ENCODE measurements at places on chromosomes 5 and 9. TPM values are rescaled to one million over a fixed set of nuclear protein-coding genes. Genes with fewer than 3 reads are reported as not detected.

DNA sequence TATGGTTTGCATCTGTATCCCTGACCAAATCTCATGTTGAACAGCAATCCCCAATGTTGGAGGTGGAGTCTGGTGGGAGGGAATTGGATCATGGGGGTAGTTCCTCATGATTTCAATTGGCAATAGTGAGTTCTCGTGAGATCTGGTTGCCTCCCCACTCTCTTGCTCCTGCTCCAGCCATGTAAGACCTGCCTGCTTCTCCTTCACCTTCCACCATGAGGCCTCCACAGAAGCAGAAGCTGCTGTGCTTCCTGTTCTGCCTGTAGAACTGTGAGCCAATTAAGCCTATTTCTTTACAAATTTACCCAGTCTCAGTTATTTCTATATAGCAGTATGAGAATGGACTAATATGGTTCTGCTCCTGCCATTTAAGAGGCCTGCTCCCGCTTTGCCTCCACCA lies 32.9 kb downstream of the SCAI start:
- H3K36me3 ChIP-seq, result no peaks in the 10 kb centered on the region
- H3K4me1 ChIP-seq, result no peaks in the 10 kb centered on the region
- DNase-seq, result no peak
- H3K4me3 ChIP-seq, result no peak overlapping the region
- H3K27me3 ChIP-seq, result no peaks in the 10 kb centered on the region

GRCh38 chr9:109907400-109907799 lies 127.4 kb downstream of the PALM2AKAP2 start:
- no peaks in the 10 kb centered on the region for H3K27me3 ChIP-seq
- no peaks in the 10 kb centered on the region for H3K36me3 ChIP-seq
- no peak for DNase-seq
- H3K27ac ChIP-seq, result no peak overlapping the region
- H3K4me1 ChIP-seq, result peaks cover 30% of the 10 kb centered on the region

GRCh38 chr5:169869066-169869465 lies 111.2 kb downstream of the INSYN2B start:
- H3K36me3 ChIP-seq, result no peaks in the 10 kb centered on the region
- no peak overlapping the region for H3K27ac ChIP-seq
- H3K4me3 ChIP-seq, result no peak overlapping the region

GRCh38 chr5:171888051-171888481 lies 102.4 kb downstream of the SMIM23 start:
- no peaks in the 10 kb centered on the region for H3K27me3 ChIP-seq
- H3K27ac ChIP-seq, result no peak overlapping the region
- no peak overlapping the region for H3K4me3 ChIP-seq
- no peaks in the 10 kb centered on the region for H3K4me1 ChIP-seq
- no peak for DNase-seq

DNA sequence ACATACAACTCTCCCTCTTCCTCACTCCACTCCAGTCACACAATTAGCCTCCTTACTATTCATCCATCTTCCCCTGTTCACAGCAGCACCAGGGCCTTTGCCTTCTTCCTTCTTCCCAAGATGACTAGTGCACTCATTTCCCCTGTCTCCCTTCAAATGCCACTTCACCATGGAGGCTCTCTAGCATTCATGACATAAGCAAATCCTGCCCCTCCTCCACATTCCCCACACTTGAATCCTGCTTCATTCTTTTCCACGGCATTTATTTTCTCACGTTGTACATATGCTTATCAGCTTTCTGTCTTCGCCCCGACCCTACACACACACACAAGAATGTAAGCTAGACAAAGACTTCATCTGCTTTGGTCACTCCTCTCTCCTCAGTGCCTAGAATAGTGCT lies 133.3 kb downstream of the CDK5RAP2 start:
- no peak for DNase-seq
- H3K4me1 ChIP-seq, result peaks cover 29% of the 10 kb centered on the region
- no peak overlapping the region for H3K4me3 ChIP-seq
- H3K36me3 ChIP-seq, result no peaks in the 10 kb centered on the region
- no peaks in the 10 kb centered on the region for H3K27me3 ChIP-seq
- H3K27ac ChIP-seq, result no peak overlapping the region

DNA sequence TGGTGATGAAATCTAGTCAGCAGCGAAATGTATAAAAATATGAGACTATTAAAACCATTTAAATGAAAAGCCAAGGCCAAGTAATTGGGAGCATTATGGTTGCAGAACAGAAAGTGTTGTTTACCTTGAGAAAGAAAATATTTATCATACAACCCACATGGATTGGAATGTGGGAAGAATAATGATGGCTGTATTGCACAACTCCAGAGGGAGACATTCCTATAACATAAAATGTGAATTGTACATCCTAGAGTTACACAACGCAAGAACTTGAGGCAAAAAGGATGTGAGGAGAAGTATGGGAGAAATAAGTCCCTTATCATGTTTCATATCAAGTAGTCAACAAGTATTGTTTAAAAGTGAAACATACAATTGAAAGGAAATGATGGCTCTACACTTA lies 1014.0 kb upstream of the SEMA6A start:
- no peaks in the 10 kb centered on the region for H3K27me3 ChIP-seq
- no peak overlapping the region for H3K27ac ChIP-seq
- H3K4me3 ChIP-seq, result no peak overlapping the region
- no peaks in the 10 kb centered on the region for H3K36me3 ChIP-seq
- H3K4me1 ChIP-seq, result no peaks in the 10 kb centered on the region

The OTP gene
- not detected for total RNA-seq

The OXCT1 gene
- total RNA-seq, result 26.8 TPM

The PCDHGB4 gene
- total RNA-seq, result 3.4 TPM

The CDH10 gene
- total RNA-seq, result 0.23 TPM

The FAM78A gene
- total RNA-seq, result 7.8 TPM

- H3K36me3 ChIP-seq, result no peaks in the 10 kb centered on the region
- no peaks in the 10 kb centered on the region for H3K27me3 ChIP-seq
- H3K4me1 ChIP-seq, result peaks cover 16% of the 10 kb centered on the region
- no peak for DNase-seq
These were observed 138.9 kb downstream of the GADD45G start for GRCh38 chr9:89743573-89744254.

DNA sequence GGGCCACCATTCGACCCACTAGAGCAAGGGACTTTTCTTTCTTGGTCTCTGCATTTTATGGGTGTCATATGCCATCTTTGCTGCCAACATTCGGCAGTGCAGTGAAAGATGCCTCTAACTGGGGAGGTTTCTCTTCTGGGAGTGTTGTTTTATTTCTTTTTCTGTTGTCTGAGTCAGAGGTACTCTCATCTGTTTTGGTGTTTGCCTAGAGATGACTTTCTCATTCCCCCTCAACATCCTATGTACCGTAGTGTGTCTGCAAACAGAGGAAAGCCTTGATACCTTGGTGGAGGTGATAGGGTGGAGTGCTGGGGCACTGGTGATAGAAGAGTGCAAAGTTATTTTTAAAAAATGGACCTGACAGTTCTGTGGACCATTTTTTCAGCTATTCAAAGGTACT lies 182.1 kb downstream of the ARHGAP26 start:
- no peak for DNase-seq
- peaks cover 5% of the 10 kb centered on the region for H3K4me1 ChIP-seq
- no peaks in the 10 kb centered on the region for H3K27me3 ChIP-seq
- H3K27ac ChIP-seq, result no peak overlapping the region
- no peaks in the 10 kb centered on the region for H3K36me3 ChIP-seq

GRCh38 chr9:120464176-120464886 lies 115.6 kb downstream of the CDK5RAP2 start:
- no peak overlapping the region for H3K4me3 ChIP-seq
- peaks cover 43% of the 10 kb centered on the region for H3K36me3 ChIP-seq
- no peaks in the 10 kb centered on the region for H3K27me3 ChIP-seq
- H3K4me1 ChIP-seq, result no peaks in the 10 kb centered on the region
- H3K27ac ChIP-seq, result no peak overlapping the region

The IQGAP2 gene
- 29.1 TPM for total RNA-seq

The AJM1 gene
- total RNA-seq, result 2.6 TPM

DNA sequence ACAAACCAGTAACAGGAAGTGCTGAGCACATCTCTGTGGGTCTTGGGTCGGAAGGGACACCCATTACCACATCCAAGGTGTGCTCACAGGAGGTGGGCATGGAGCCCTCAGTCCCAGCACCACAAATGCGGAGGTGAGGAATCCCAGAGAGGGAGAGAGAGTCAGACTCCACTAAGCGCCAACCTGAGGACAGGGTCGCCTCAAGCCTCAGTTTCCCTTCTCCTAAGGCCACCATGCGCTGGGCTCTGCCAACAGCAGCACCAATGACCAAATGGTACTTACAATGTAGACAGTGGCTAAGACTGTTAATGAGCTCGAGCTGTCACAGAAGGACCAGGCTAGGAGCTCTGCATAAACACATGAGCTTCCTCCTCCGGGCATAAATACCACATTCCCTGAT lies 43.1 kb downstream of the BICD2 start:
- no peak overlapping the region for H3K27ac ChIP-seq
- no peak for DNase-seq
- H3K4me3 ChIP-seq, result no peak overlapping the region
- H3K36me3 ChIP-seq, result no peaks in the 10 kb centered on the region
- H3K27me3 ChIP-seq, result no peaks in the 10 kb centered on the region
- peaks cover 17% of the 10 kb centered on the region for H3K4me1 ChIP-seq

GRCh38 chr5:9761706-9762105 lies 131.6 kb upstream of the TAS2R1 start:
- H3K36me3 ChIP-seq, result no peaks in the 10 kb centered on the region
- no peaks in the 10 kb centered on the region for H3K4me1 ChIP-seq
- no peak overlapping the region for H3K27ac ChIP-seq
- no peaks in the 10 kb centered on the region for H3K27me3 ChIP-seq
- no peak for DNase-seq

GRCh38 chr5:87405472-87406155 lies 7.1 kb downstream of the CCNH start:
- DNase-seq, result no peak
- H3K27me3 ChIP-seq, result no peaks in the 10 kb centered on the region
- H3K4me3 ChIP-seq, result no peak overlapping the region
- peaks cover 33% of the 10 kb centered on the region for H3K4me1 ChIP-seq
- no peaks in the 10 kb centered on the region for H3K36me3 ChIP-seq

The PCDHA3 gene
- total RNA-seq, result 0.50 TPM

- peaks cover 15% of the 10 kb centered on the region for H3K4me1 ChIP-seq
- peak overlapping the region; percentile 30 for H3K27ac ChIP-seq
- H3K27me3 ChIP-seq, result no peaks in the 10 kb centered on the region
- no peak overlapping the region for H3K4me3 ChIP-seq
- peak; percentile 85 for DNase-seq
These were observed 110.7 kb downstream of the RPS23 start for GRCh38 chr5:82167372-82167935.

The SLC6A7 gene
- total RNA-seq, result not detected

The TEK gene
- 39.0 TPM for total RNA-seq

The C7 gene
- total RNA-seq, result 376 TPM

DNA sequence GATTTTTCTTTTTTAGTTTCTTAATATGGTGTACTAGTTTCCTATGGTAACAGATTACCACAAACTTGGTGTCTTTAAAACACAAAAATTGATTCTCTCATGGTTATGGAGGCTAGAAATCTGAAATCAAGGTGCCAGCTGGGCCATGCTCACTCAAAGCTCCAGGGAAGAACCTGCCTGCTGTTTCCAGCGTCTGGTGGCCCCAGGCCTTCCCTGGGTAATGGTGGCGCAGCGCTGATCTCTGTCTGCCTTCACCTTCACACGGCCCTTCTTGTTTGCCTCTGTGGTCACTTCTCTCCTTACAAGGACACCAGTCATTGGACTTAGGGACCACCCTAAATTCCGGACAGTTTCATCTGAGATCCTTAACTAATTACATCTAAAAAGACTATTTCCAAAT lies 70.5 kb upstream of the GFPT2 start:
- no peak for DNase-seq
- H3K4me3 ChIP-seq, result no peak overlapping the region
- no peaks in the 10 kb centered on the region for H3K27me3 ChIP-seq
- H3K27ac ChIP-seq, result no peak overlapping the region

The PCDHGB3 gene
- total RNA-seq, result 2.4 TPM

The SLC6A18 gene
- total RNA-seq, result not detected

The SLC46A2 gene
- 13.0 TPM for total RNA-seq

The PTGDS gene
- 133 TPM for total RNA-seq

The CCIN gene
- total RNA-seq, result 0.67 TPM

The FOXI1 gene
- total RNA-seq, result not detected

DNA sequence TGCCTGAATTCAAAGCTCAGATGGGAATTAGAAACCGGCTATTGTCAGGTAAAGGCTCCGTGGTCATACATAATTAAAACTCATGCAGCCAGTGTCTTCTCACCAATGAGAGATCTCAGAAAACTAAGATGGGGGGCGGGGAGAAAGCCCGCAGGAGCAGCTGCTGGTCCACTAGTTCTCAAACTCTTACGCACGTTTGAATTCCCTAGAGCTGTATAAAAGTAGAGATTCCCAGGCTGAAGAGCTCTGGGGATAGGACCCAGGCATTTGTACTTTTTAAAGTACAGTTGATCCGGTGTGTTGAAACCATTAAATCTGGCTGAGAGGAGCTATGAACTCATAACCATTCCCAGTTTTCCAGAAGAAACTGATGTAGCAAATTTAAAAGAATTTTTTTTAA lies 68.5 kb downstream of the FRMD3 start:
- H3K27ac ChIP-seq, result no peak overlapping the region
- no peak overlapping the region for H3K4me3 ChIP-seq

Measured in left lung (tissue), 14 donors.